GM23338 (cell line): ENCODE measurements at places on chromosomes 7 and 10.

- no peak for DNase-seq
Observed at GRCh38 chr10:128027306-128027705, 98.9 kb downstream of the MKI67 start.

- no peak for DNase-seq
Observed at GRCh38 chr7:80859272-80859970, 59.4 kb downstream of the SEMA3C start.

DNA sequence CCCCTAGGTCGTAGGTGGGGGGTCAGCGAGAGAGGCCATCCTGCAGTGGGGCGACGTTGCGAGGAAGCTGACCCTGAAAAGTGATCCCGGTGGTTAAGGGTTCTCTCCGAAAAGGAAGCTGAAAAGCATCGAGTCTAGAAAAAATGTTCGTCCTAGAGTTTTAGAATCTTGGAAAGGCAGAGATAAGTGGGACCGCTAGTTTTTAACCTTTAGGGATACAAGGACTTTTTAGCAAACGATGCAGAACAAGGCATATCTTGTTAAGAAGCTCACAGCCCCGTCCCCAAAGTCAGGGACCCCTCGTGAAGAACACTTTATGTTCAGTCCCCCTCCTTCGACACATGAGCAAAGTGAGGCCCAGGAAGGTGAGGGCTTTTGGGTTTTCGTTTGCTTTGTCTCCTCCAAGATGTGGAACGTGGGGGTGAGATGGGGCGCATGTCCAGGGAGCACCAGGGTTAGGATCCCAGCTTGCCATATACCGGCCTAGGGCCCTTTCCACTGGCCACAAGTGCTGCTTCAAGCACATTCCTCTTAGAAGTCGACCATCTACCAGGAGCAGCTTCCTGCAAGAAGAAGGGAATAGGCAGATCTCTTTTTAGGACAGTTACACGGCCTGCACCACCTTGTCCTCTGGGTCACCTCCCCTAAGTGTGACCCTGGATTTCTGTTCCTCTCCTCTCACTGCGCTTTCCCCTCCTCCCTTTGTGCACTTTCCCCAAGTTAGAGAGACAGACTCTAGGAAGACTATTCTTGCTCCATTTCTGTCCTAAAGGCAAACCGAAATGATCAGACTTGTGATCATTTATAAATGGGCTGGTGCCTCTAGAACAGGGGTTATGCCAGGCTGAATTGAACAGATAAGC, 969 bp downstream of the SLC35G1 start:
- DNase-seq = no peak

GRCh38 chr7:7769710-7770627, 51.6 kb upstream of the RPA3 start:
- DNase-seq = no peak

- peak; percentile 93 for DNase-seq
Observed at GRCh38 chr7:101099969-101100781, 14.9 kb downstream of the TRIM56 start.

- no peak for DNase-seq
Observed at GRCh38 chr10:61257956-61258496, 195.2 kb downstream of the TMEM26 start.
